NCI-H774 (cell line): ENCODE measurements at places on chromosomes 12 and 14.

DNA sequence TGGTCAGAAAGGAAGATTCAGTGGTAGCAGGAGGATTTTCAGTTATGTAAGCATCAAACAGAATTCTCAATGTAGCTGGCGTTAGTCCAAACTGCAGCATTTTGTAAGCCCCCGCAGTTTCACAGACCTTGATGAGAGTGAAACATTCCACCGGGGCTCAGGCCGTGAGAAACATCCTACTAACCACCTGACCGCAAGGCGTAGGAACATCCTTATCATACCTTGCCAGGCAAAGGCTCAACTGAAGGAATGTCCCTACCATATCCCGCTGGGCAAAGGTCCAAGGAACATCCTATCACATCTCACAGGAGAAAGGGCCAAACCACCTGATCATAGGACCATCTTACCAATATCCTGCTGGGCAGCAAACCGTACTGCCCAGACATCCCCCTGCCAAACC lies 624.8 kb upstream of the TMEM132C start:
- DNase-seq, result no peak

DNA sequence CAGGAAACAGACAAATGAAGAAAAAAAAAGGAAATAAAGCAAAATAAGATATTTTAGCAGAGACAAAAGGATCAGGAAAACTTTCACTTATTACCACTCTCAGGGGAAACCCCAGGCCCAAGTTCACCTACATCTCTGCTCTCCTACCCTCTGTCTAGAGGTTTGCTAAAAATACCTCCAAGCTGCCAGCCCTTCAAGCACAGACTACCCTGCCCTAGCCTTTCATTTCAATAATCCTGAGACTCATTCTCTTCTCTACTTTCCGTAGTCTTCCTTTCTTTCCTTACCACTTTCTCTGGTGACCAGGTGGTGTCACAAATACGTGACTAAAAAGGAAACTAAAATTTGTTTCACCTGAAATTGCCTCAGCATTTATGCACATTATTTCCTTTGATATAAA lies 33.8 kb downstream of the RPAP3 start:
- no peak for DNase-seq

GRCh38 chr14:60651796-60652673 lies 2.8 kb upstream of the SIX1 start:
- no peak for DNase-seq

GRCh38 chr14:84694161-84694560 lies 835.8 kb upstream of the FLRT2 start:
- DNase-seq, result no peak

DNA sequence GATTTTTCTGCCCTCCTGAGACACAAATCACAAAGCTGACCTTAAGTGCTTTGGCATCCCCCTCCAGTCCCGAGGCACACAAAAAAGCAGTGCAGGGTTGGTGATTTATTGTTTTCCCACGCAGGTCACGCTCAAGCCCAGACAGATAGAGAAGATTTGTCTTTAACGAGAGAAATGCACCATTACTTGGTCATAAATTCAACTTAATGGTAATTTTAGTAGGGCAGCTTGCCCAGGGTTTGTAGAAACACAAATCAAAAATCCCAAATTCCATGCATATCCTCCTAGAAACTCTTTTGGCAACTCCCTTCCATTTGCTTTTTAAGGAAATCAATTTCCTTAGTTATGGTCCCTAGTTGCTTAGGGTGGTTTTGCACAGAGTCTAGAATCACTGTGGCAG lies 132.6 kb downstream of the IGF1 start:
- no peak for DNase-seq

DNA sequence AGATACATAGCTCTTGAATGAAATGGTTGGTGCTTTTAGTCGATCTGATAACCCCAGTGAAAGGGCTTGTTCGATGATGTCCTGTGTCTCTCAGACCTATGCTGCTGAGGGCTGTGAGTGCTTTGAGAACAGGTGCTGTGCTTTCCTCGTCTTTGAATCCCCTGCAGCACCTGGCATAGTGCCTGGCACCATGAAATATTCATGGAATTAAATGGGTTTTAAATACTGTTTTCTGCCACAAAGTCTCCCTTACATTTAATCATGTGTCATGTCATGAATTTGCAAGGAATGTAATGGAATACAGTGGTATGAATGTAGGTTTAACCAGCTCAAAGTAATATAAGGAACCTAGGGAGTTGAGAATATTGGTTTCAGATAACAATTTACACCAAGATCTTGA lies 220.5 kb upstream of the PRICKLE1 start:
- no peak for DNase-seq

DNA sequence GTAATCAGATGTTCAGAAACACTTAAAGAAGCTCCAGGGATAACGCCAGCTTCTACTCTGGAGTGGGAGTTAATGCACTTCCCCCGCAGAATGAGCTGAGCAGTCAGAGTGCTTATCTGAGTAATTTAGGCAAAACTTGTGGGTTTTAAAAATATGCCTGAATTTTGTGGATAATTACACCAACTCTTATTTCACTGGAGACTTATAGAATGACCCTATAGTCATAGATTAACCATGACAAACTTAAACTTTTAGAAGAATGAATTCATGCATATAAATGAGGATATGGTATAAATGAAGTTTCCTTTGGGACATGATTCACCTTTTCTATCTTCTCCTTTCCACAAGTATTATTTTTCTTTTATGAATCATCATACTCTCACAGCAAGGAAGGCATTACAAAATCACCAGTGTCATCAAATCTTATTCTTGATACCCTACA lies 241.1 kb upstream of the FBXO33 start:
- DNase-seq, result no peak
